Stomach (tissue), 19 donors: ENCODE measurements at places on chromosomes 4 and X. TPM values are rescaled to one million over a fixed set of nuclear protein-coding genes. Genes with fewer than 3 reads are reported as not detected.
A peak's percentile ranks its signal among the peaks of the same experiment; 100 is the strongest.

SMARCA1 gene
- total RNA-seq = 47.8 TPM

P2RY8 gene
- 1.8 TPM for total RNA-seq

EXOC1L gene
- total RNA-seq = not detected

DNA sequence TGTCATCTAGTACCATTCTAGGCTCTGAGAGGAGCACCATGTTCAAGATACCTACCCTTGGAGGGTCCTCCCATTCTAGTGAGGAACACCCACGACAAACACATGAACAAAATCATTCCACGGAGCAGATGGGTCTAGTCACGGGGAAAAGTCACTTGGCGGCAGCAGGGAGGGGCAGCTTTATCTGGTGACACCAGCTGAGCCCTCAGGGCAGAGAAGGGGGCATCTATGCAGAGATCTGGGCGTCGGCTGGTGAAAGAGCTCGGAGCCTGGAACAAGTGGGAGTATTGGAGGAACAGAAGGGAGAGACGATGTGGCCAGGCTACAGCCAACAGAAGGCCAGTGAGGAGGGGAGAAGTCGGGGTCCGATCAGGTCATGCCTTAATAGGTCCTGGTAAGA is 11.9 kb upstream of the PDHA1 start:
- H3K4me3 ChIP-seq = no peak overlapping the region
- no peak for DNase-seq
- no peaks in the 10 kb centered on the region for H3K27me3 ChIP-seq
- H3K36me3 ChIP-seq = no peaks in the 10 kb centered on the region

- H3K4me1 ChIP-seq = no peaks in the 10 kb centered on the region
- no peaks in the 10 kb centered on the region for H3K36me3 ChIP-seq
- H3K27ac ChIP-seq = no peak overlapping the region
- DNase-seq = no peak
Measured at GRCh38 chr4:22703912-22704311, 11.2 kb downstream of the GBA3 start.

GRCh38 chrX:2766906-2767305 is 15.1 kb downstream of the XG start:
- peaks cover 15% of the 10 kb centered on the region for H3K4me1 ChIP-seq
- H3K4me3 ChIP-seq = no peak overlapping the region
- peak overlapping the region; percentile 32 for H3K27ac ChIP-seq
- H3K36me3 ChIP-seq = no peaks in the 10 kb centered on the region

DNA sequence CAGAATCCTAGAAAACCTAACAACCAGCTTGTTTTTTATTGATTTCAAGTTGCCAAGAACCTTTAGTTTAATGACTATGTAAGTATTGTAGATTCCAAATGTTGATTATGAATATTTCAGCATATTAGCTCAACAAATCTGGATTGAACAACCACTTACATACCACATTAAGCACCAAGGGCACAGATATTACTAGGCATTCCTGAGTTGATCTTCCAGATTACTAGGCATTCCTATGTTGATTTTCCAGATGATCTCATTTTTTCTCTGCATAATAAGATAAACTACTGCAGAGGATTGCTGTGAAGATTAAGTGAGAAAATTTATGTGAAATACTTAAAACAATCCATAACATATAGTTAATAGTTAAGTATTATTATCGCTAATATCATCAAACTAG is 17.4 kb upstream of the DCAF8L1 start:
- DNase-seq = no peak
- no peaks in the 10 kb centered on the region for H3K36me3 ChIP-seq
- no peaks in the 10 kb centered on the region for H3K4me1 ChIP-seq
- no peak overlapping the region for H3K27ac ChIP-seq

DNA sequence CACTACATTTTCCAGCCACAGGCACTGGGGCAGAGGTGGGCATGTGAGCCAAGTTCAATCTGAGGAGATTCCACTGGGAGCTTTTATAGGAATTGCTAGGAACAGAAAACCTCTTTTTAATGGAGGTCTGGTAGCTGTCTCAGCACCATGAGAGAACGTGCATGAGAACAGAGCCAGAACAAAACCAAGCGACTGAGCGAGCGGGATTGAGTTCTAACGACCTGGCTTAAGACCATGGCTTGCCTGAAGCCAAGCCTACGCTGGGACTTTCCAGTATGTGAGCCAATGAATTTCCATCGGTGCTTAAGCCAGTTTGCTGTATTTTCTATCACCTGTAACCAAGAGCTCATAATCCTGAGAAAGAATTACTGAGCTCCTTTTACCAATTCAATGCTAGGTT is 183.7 kb downstream of the NR3C2 start:
- no peak overlapping the region for H3K27ac ChIP-seq
- H3K4me3 ChIP-seq = no peak overlapping the region

- H3K27me3 ChIP-seq = no peaks in the 10 kb centered on the region
- H3K4me1 ChIP-seq = no peaks in the 10 kb centered on the region
- no peaks in the 10 kb centered on the region for H3K36me3 ChIP-seq
Measured at GRCh38 chrX:152915541-152916241, 17.8 kb downstream of the ZNF185 start.

DNA sequence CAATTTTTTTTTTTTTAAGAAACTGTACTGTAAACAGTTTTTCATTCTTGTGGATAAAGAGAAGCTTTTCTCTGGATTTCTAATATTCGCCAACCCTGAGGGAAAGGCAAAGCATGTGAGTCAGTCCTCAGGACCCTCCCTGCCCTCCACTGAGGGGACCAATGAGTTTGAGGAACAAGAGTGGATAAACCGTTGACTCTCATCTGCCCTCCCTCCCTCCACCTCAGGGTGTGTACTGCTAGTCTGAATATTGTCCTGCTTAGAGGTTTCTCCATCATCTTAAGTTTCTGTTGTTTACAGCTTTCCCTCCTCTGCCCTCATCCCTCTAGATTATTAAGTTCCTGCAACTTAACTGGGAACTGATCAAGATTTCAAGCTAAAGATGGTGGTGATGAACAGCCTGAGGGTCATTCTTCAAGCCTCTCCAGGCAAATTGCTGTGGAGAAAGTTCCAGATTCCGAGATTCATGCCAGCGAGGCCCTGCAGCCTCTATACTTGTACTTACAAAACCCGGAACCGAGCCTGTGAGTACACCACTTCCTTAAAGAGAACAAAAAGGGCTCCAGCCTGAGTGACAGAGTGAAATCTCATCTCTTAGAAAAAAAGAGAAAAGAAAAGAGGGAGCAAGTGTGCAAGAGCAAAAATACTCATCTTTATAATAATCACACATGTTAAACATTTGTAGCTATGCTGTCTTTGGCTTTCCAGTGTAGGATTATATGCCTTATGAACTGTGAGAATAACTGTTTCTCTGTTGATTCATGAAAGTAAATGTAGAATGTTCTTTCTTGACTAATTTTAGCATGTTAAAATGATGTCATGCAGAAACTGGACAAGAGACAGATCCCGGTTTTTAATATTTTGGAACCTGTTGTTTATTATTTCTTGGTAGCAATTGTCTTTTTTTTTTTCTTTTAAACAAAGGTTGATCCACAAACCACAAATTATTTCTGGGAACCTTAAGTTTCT is 11.9 kb downstream of the CA5B start:
- H3K4me3 ChIP-seq = no peak overlapping the region
- no peaks in the 10 kb centered on the region for H3K36me3 ChIP-seq
- peaks cover 13% of the 10 kb centered on the region for H3K4me1 ChIP-seq
